ENCODE measurements at places on chromosomes 7 and 10. TPM values are rescaled to one million over a fixed set of nuclear protein-coding genes. Genes with fewer than 3 reads are reported as not detected.

DNA sequence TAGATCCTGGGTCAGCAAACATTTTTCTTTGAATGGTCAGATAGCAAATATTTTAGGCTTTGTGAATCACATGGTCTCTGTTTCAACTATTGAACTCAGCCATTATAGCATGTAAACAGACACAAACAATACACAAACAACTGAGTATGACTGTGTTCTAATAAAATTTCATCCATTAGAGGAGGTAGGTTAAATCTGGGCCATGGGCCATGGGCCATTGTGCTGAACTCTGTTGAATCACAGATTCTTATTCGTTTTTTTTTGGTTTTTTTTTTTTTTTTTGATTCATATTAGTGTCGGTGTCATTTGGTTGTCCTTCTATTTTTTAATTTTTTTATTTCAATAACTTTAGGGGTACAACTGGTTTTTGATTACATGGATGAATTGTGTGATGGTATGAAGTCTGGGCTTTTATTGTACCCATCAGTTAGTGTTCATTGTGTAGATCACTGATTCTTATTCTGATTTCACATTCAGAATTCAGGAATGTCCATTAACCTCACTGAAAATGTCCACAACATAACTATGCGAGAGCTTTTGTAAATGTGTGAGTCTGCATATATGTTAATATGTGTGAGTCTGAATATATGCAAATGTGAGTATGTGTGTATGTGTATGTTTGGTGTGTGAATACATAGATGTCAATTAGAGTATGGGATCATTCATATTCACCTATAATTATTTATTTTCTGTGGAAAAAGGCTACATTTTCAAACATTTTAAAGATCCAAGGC is 443.7 kb upstream of the GRM3 start:
- DNase-seq: no peak

Gene PLAC9
- total RNA-seq: 31.2 TPM

GRCh38 chr10:27447540-27447939 is 56.6 kb upstream of the RAB18 start:
- no peak for DNase-seq

DNA sequence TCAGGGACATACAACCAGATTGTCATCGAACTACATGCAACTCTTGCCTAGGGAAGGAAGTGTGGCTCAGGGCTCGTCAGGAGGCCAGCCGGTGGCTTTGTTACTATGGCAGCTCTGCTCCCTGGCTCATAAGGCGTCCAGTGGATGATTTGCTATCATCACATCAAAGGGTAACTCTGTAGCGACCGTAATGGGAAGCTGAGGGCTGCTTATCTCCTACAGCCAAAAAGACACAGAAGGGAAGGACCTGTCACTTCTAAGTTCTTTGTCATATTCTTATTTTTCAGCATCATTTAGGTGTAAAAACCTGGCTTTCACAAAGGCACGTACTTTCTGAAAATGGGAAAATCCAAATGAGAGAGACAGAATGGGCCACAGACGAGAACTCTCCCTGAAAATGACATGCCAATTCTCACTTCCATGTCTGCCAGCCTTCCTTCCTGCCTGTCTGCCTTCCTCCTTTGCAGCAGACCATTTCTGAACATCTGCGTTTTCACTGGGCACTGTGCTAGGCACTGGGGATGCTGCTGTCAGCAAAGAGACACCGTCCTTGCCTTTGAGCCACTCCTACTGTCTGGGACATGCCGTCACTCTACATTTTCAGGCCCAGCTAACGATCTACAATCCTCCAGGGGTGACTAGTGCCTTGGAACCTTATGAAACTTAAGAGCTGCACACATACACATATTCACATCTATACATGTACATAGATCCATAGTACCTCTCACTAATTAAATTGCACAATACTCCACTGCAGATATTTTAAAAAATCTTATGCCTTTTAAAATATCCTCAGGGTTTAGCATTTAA is 26.9 kb downstream of the ENKUR start:
- DNase-seq: no peak

DNA sequence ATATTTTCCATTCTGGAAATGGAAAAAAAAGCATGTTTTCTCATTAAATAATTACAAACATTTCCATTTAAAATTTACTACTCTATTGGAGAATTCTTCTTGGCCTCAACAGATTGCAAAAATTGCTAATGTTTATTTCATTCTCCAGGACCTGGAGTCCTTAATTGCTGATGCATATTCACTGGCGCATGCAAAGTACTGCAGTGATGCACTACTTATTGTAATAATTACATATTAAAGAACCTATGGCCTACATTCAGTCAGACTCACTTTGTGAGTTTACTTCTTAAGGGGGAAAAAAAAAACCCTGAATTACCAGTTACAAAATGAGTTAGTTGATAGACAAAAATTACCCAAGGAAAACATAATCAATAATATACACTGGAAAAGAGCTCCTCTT is 391.0 kb upstream of the LRRTM3 start:
- no peak for DNase-seq

Gene RABGEF1
- 30.2 TPM for total RNA-seq

Gene AQP1
- total RNA-seq: 107 TPM

Gene NODAL
- 0.92 TPM for total RNA-seq

DNA sequence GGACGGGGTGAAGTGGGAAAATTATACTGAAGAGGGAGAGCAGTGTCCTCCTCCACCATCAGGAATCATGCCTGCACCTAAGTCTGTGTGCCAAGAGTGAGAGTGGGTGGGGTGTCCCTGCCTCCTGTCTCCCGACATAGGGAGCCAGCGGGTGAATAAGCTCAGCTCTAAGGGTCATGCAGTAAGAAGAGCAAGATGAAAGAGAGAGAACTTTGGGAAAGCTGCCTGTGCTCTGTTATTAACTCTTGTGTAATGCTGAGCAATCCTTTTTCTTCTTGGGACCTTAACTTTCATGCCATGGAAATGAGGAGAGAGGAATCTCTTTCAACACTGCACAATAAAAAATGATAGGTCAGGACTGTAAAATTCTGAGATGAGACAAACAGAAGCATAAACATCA is 7.9 kb upstream of the TCAF1 start:
- no peak for DNase-seq

Gene KIF5B
- 164 TPM for total RNA-seq

DNA sequence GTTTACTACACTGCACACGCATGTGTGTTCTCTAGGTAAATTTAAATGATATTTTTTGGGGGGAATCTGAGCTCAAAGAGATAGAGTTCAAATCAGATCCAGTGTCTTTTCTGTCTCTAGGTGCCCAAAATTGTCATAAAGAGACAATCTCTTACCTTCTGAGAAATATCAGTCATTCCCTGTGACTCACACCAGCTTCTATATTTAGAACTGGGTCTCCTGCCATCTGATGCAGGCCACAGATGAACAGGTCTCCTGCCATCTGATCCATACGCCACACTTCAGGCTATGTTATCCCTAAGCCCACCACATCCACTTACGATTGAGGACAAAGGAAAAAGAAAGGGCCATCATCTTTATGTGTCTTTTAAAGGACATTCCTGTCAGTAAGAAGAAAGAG is 136.3 kb upstream of the LAMB4 start:
- DNase-seq: no peak

Measured in tongue (tissue), 3 donors.